ENCODE measurements at places on chromosomes 5 and 9.

DNA sequence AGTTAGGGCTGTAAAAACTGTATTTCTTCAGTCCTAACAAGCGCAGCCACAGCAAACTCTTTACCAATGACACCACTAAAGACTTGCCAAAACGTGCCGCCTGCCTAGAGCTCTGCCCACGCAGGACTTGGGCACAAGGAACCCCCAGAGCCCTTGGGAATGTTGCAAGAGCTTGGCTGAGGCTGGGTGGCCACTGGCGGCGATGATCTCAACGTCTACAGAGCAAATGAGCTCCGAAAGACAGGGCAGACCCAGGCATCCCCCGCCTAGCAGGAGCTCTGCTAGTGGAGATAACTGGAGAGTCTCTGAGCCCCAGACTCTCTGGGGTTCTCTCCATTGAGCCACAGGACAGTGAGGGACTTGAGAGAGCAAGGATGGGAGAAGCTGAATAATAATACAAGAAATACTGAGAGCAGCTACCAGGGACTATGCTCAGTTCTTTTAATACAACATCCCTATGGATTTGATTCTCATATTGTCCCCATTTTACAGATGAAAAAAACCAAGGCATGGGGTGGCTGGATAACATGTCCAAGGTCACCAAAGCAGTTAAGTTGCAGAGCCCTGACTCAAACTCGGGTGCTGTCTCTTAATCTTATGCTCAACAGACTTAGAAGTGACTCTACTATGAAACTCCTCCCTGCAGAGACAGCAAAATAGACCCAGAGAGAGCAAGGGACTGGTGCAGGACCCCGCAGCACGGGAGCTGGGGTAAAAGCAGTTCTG, 32.5 kb downstream of the SHB start:
- DNase-seq, result peak; percentile 84

DNA sequence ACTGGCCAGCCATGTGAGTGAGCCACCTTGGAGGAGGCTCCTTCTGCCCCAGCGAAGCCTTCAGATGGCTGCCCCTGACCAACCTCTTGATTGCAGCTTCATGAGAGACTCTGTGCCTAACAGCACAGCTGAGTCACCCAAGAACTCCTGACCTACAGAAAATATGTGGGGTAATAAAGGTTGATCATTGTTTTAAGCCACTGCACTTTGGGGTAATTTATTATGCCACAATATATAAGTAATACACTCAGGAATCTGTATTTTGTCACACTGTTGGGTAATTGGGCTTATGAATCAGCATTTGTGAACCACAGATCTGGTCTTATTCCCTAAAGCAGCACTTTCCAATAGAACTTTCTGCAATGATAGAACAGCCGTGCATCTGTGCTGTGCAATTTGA, 24.4 kb upstream of the VDAC1 start:
- DNase-seq, result peak; percentile 71

DNA sequence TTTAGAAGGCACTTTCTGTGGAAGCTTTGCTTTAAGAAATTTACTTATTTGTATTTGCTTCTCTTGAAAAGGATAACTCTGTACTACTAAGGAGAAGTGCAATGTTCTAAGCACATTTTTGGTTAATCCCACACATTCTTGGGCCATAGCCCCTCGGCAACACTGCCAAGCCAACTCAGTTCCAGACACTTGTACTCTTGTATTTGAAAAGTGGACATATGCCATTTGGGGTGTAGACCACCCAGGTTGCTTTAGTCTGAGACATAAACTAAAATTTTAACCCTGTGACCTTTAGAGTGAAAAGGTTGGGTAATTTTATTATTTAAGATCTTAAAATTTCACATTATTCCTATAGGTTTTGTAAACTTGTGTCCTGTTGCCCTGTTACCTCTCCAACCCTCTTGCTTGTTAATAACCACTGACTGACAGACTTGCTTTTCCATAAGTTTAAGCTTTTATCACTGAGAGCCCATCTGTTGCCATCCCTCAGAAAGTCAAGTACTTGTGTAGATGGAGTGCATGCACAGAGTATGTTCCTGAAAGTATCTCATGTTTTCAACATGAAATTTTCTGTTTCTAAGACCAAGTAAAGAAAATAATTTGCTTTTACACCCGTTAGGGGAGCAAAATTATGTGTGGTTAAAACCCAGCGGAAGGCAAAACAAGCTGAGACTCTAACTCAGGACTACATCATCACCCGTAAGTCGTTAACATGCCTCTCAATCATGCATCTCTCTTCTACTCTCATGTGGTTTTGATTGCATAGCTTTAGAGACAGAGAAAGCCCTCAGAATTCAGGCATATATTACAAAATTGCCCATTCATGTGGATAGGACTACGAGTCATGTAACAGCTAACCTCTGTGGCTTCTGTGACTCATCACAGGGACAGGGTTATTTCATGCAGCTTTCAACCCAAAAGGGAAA, 117.3 kb downstream of the GDNF start:
- peak; percentile 97 for DNase-seq

DNA sequence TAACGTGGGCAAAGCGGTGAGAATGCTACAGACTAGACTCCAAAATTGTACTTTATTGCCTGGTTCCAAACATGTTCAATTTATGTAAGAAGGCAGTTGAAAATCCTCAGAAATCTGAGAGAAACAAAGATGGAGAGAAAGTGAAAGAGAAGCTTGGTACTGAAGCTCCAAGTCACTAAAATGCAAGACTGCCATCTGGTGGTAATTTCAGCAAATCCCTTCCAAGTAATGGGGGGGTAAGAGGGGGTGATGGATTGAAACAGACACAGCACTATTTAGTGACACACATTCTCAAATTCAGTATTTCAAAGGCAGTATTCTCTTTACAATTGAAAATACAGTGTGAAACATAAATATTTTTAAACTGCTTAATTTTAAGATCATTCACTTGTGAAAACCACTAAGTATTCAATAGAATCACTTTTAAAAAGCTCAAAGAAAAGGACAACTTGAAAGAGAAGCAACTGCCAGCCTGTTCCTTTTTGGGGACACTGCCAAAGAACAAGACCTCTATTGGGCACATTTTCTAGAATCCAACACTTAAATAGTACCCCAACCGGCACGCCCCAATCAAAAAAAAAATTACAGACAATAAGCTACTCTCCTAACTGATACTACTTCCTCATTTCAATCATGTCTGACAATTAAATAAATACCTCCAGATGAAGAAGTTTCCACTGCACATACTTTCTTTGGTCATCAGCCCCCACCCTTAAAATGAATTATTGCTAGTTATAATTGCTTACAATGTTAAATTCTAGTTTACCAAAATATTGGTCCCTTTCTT, 131.5 kb downstream of the AGTPBP1 start:
- peak; percentile 89 for DNase-seq

DNA sequence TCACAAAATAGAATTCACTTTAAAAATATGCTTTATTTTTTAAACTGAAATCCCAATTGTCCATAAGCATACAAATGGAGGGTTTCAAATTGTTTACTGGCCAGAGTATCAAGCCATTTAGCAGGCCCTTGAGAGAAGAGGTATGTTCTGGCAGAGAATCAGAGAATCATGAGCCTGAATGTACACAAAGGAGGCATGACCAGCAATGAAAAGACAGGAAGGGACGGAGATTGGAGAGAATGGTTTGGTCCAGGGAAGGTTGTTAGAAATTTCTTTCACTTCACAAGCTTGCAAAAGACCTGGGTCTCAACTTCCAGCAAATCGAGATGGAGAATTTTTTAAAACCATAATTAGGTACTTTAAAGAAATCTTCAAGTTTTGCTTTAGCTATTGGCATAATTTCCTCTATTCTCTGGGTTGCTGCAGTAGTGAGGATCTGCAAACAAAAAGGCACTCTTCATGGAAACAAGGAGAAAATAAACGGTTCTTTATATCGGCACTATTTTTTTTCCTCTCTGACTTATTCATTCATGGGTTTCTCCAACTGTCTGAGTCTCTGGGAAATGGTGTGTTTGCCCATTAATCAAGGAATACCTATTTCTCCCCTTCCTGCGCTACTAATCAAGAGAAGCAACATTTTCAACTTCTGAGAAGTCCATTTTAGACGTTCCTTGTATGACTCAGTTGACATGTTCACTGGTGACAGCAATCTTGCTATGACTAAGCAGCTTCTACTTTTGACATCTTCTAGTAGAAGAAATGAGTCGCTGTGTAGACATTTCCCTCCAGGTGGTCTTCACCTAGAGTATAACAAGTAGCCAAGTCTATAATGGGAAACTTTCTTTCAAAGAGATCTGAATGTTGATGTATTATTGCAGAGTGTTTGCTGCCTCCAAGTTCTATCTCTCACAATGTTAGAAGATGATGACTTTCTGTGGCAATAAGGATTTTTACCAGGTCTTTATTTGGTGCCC, 23.1 kb upstream of the ERCC6L2 start:
- no peak for DNase-seq

DNA sequence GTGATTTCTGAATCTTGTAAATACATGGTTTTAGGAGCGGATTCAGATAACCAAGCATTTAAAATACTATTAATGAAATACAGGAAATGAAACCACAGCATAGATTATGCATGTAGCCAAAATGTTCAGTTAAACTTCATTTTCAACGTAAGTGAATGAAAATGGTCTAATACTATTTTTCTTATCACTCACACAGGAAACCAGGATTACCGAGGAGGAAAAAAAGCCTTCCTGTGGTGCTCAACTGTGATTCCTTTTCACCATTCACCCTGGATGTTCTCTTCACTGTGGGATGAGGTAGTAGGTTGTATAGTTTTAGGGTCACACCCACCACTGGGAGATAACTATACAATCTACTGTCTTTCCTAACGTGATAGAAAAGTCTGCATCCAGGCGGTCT, 83.4 kb upstream of the ZNF169 start:
- DNase-seq, result peak; percentile 53

DNA sequence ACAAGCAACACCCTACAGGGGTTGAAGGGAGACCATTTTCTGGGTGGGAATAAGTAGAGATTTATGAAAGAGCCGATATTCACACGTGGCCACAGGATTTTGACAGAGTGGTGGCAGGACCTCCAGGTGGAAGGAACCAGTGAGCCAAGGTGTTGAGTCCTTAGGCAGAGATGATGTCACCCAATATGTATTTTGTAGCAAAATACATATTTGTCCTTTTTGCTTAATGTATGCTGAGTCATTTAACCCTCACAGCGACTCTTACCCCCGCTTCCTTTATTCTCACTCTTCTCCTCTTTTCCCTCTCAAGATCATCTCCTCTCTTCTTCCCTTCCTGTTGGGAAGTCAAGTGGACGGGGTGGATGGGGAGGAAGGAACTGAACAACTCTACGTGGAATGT, 215.7 kb upstream of the S1PR3 start:
- no peak for DNase-seq

GRCh38 chr5:178078197-178079010, 34.9 kb upstream of the N4BP3 start:
- peak; percentile 57 for DNase-seq

DNA sequence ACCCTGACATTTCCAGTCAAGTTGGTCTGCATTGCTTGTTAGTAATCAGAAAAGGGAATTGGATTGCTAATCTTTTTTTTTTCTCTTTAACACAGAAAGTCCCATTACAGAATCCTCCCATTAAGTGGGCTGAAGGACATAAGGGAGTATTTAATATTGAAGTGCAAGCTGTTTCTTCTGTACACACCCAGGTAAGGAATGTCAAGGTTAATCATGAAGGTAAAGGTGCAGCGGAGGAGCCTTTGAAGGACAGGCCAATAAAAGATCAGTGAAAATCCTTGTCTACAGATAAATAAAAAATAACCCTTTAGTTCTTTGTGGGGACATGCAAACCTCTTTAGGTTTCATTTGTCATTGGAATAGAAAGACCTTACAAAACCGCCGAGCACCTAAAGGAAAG, 161.4 kb downstream of the DOCK8 start:
- DNase-seq, result no peak

- no peak for DNase-seq
Observed at GRCh38 chr5:151672516-151672915, 14.2 kb downstream of the SPARC start.

GRCh38 chr9:21324047-21324446, 11.2 kb downstream of the KLHL9 start:
- peak; percentile 7 for DNase-seq

DNA sequence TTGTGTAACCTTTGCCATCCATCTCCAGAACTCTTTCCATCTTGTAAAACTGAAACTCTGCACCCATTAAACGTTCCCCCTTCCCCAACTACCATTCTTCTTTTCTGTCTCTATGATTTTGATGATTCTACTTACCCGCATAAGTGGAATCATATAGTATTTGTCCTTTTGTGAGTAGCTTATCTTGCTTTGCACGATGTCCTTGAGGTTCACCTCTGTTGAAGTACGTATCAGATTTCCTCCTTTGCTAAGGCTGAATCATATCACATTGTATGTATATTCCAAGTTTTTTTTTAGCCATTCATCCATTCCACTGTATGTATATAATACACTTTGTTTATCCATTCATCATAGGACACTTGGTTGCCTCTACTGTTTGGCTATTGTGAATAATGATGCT, 2.9 kb upstream of the RNF130 start:
- DNase-seq, result no peak

- no peak for DNase-seq
Observed at GRCh38 chr9:2257248-2257929, 242.2 kb downstream of the SMARCA2 start.

DNA sequence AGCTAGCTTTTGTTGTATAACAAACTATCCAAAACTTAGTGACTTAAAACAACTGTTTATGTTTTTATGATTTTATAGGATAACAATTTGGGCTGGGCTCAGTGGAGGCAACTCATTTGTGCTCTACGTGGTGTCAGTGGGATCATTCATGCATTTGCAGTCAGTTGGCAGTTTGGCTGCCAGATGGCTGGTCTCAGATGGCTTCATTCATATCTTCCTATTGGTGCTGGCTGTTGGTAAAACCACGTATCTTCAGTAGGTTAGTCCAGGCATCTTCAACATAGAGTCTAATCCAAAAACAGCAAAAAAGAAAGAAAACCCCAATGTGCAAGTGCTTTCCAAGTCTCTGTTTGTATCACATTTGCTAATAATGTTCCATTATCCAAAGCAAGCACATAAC, 51.7 kb upstream of the RIC1 start:
- DNase-seq, result no peak

DNA sequence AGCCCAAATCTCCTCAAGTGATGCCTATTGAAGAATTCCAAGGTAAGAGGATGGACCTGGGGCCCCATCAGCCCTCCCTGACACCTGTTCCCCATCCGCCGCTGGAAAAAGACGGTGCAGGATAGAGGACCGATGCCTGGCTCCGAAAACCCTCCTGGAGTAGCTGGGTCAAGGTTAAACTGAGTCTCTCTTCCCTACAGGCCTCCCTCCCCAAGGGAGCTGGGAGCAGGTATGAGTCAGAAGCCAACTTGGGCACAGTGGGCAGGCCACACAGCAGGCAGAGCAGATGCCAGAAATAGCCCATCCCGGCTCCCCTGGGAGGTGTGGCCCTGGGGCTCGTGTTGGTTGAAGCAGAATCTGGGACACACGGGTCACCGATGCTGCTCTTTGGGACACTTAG, 75.6 kb downstream of the NTNG2 start:
- no peak for DNase-seq

DNA sequence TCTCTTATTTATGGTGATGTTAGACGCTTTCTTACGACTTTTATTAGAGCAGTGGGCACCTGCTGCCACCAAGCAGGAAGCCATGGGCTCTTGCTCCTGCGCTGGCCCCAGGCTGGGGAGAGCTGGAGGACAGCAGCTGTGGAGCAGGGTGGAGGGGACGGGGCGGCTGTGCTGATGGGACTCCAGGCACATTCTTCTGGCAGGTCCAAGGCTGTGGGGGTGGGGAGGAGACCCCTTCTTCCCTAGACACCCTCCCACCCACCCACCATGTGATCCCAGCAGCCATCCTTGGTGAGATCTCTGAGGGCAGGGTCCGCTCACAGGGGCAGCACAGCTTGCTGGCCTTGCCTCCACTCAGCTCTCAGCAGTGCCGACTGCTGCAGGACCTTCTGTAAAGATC, 192.6 kb upstream of the IRX4 start:
- DNase-seq, result no peak

- no peak for DNase-seq
Observed at GRCh38 chr9:91746904-91747303, 203.1 kb downstream of the ROR2 start.
